ENCODE measurements at places on chromosomes 2 and 18.
A peak's percentile ranks its signal among the peaks of the same experiment; 100 is the strongest.

- peak; percentile 44 for DNase-seq
These were observed 40.5 kb downstream of the LONRF2 start for GRCh38 chr2:100281521-100282438.

DNA sequence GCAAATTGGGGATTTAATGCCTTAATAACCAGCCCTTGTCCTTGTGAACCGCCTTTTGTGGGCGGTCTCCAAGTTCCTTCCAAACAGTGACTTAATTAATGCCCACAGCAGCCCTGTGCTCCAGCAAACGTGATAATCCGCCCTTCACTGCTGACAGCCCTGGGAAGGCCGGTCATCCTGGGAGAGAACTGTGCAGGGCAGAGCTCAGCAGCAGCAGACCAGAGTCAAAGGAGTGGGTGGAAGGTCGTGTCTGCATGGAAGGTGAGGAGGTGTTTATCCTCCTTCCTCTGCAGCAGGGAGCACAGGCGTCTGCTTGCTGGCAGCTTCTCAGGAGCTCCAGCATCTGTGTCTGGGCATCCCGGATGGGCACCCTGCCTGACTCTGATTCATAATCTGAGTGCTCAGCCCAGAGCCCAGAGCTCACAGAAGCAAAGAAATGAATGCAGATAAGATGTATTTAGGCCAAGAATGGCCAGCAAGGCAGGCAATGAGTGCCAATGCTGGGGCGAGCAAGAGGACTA lies 270.0 kb upstream of the PXDN start:
- DNase-seq = peak; percentile 51

DNA sequence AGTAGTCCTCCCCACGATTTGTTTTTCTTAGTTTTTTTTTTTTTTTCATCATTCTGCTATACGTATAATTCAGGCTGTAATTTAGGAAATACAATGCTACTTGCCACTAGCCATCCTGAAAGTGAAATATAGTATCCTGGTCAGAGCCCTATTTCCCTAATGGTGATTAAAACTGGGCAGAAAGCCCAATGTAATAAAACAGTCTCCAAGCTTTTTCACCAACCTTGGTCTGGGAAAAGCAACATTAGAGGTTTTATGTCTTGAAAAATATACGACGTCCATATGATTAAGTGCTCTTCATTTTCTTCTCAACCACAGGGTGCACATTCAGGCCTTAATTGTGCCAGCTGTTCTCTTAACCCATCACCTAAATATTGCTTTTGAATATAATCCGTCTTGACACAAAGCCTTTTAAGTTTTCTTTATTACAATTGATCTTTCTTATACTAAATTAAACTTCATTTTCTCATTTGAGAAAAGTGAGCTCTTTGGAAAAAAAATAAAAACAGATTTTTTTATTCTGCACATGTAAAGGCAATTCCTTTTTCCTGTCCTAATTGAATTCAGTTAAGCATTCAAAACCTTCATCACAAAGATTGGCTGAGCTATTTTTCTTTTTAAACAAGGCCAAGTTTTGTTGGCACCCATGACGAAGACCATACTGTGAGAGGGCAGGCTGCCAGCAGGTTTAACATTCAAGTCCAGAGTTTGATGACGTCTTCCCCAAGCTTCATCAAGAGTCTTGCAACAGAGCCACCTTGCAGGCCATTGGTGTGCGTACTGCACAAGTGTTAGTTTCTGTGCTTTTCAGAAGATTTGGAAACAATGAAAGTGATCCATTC lies 52.7 kb downstream of the MAP2 start:
- DNase-seq = peak; percentile 95

DNA sequence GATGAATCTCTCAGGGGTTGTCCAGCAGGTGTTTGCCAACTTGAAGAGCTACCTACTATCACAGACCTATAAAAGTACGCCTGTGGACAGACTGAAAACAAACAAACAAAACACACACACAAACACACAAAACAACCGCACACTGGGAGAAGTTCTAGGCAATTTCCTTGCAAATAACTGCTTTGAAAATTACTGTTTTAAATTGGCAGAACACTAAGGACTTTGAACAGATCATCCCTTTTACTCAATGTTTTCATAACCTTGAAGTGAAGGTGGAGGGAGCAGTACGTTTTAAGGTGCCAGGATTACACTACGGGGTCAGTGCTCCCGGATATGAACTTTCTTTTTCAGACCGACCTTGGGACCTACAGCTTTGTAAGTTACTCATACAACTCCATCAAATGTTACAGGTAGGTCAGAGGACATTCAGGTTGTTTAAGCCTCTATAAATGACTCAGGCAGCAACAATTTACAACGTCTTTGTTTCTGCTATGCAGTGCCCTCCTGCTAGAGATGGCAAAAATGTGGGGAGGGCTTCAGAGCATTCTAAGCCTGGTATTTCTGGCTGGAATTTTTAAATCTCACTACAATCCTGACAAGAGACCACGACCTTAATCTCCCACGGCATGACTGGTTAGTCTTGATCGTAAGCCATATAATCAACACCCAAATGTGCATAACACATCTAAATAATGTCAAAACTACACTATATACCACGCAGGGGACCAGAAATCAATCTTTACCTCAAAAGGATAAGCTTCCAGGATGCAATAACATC lies 1.4 kb upstream of the SLC20A1 start:
- no peak for DNase-seq

DNA sequence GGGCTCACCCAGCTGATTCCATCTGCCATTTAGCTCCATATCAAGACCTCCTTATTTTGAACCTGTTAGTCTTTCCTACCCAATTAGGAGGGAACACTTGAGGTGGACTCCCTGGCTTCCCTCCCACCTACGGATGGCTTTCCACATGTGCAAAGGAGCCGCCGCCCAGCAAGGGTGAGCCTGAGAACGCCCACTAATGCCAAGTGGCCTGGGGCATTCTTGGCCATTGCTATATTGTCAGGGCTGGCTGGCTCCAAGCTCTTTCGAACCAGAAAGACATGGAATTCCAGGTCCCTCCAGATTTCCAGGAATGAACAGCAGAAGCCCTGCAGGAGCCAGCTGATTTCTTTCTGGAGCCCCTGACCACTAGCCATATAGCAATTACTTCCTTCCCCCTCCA lies 196.2 kb downstream of the SMAD7 start:
- no peak for DNase-seq

GRCh38 chr2:170341684-170342623 lies 164.0 kb downstream of the MYO3B start:
- DNase-seq = no peak

- no peak for DNase-seq
These were observed 21.2 kb downstream of the SPRED2 start for GRCh38 chr2:65411056-65411795.

GRCh38 chr2:175234153-175234552 lies 52.6 kb upstream of the ATP5MC3 start:
- no peak for DNase-seq

- DNase-seq = no peak
These were observed 37.0 kb downstream of the SMCHD1 start for GRCh38 chr18:2692508-2692907.

GRCh38 chr2:219985017-219985416 lies 357.6 kb downstream of the SLC4A3 start:
- DNase-seq = no peak

Measured in cardiac fibroblast (primary cell).